ENCODE measurements at places on chromosomes 1 and 21.

- DNase-seq: no peak
These were observed 87.7 kb upstream of the GADD45A start for GRCh38 chr1:67597336-67597735.

DNA sequence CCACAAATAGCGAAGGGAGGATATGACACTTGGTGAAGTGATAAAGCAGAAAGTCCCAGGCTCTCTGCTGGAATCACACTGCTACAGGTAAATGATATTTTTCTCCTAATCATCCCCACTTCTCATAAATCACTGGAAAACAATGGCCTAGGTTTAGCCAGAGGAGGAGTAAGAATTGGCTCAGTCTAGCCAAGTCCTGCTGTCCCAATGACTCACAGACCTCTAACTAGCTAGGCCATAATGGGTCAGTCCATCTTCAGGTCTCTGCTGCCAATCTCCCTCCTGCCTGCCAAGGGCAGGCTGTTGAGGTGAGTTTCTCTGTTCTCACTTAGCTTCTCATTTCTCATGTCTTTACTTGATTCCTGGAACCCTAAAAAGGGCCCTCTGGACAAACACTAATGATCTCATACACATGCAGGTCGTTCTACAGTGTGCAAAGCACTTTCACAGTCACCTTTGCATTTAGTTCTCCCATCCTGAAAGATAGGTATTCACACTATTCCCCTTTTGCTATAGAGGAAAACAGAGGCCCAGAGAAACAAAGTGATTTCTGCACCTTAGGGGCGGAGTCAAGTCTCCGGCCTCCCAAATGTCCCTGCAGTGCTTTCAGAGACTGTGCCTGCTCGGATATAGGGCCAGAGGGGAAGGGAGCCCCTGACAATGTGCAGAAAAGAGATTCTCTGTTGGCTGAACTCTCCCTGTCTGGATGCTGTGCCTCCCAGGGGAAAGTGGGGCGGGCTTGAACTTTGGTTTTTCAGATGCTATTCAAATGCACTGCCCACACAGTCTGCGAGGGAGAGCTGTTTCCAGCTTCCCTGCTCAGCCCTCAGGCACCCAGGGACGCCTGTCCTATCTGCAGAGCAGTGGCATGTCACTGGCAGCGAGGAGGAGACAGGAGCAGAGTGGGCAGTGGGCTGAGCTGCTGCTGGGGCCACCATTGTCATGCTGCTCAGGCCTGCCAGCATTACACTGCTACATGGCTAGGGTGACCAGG, 3.9 kb upstream of the CDK18 start:
- DNase-seq: no peak

GRCh38 chr1:245128381-245129101, 26.2 kb upstream of the KIF26B start:
- DNase-seq: peak; percentile 83

DNA sequence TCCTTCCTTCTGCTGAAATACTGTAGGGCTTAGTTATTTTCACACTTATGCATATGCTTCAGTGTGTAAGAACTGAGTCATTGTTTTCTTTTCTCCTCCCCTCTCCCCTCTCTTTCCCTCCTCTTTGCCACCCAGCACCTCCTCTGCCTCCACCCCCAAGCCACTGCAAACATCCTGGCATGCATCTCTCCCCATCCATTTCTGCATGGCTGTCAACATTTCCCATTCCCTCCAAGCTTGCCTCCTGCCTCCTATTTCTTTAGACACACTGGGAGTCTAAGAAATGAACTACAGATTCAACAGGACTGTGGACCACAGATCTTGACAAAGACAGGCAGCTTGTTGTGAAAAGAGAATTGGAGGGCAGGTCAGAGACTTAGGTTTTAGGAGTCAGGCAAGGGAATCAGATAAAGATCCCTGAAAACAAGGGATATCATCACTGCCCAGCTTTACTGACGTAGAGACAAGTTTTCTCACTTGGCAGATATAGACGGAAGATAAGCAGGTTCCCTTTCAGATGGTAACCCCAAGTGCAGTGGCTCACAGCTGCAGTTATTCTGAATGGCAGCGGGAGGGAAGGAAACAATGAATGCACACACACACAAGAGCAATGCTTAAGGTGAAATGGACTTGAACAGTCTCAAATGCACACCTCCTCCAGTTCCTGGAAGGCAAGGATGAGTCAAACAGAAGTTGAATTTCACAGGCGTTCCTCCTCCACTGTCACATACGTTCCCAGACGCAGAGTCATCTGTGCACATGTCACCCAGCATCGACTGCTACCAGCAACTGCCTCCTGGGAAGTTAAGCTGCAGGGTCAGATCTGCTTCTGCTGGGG, 56.1 kb downstream of the HIVEP3 start:
- no peak for DNase-seq

DNA sequence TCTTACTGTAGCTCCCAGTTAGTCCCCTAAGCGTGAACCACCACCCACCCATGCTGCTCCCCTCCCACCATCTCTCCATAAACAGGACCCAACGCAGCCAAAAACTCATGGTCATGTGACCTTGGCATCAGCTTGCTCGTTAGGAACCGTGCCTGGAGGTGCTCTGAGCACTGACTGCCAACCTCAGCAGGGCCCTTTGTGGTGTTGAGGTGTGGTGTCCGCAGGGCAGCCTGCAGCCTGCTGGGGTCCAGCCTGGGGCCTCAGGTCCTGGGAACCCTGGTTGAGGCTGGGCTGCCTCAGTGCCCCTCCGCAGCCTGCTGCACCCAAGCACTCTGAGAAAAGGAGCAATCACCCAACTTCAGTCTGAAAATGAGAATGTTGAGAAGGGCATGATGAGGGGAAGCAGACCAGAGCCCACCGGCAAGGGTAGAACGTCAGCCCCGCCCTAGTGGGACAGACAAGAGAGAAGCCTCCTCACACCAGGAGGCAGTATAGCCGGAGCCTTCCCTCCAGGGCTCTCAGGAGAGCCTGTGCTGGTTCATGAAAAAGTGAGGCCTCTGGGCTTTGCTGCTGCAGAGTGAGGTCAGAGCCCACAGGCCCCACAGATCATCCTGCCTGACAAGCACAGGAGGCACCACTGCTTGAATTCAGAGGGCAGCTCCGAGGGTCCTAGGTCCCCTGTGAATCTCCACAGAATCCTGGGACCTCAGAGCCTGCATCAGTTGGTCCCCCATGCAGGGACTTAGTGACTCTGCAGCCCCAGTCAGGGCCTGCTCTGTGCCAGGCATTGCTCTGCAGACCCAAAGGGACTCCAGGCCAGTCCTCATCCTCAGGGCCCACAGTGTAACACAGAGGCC, 4.9 kb upstream of the COL6A2 start:
- DNase-seq: no peak

GRCh38 chr1:85475055-85475454, 10.1 kb upstream of the DDAH1 start:
- no peak for DNase-seq

DNA sequence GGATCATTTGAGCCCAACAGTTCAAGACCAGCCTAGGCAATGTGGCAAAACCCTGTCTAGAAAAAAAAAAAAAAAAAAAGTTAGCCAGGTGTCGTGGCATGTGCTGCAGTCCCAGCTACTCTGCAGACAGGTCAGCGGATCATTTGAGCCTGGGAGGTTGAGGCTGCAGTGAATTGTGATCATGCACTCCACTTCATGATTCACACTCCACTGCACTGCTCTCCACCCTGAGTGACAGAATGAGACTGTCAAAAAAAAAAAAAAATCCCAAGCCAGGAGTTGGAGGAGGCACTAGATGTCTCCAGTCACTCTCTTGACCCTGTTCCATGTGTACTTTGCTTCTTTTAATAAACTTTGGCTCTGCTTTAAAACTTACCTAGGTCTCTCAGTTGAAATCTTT, 51.0 kb upstream of the OLFM3 start:
- no peak for DNase-seq

GRCh38 chr1:11535761-11536572, 57.0 kb downstream of the DISP3 start:
- no peak for DNase-seq

DNA sequence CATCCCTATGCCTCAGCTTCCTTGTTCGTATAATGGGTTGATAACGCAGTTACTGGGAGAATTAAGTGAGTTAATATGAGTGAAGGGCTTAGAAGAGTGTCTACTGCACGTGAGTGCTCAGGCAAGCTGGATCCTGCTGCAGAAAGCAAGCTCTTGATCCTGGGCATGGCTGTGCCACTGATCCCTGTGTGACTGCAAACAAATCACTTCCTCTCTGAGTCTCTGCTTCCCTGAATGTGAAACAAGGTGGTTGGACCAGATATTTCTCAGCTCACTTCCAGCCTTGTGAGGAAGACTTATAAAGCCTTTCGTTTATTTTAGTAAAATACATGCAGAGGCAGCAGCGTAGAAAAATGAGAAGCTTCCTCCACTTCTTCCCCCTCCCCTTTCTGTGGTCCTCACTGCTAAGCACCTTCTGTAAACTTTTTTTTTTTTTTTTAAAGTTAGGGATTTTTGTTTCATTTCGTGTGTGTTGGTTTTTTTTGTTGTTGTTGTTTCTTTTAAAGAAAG, 13.8 kb downstream of the PSEN2 start:
- DNase-seq: no peak

- no peak for DNase-seq
These were observed 80.3 kb upstream of the WNT4 start for GRCh38 chr1:22223176-22223575.

DNA sequence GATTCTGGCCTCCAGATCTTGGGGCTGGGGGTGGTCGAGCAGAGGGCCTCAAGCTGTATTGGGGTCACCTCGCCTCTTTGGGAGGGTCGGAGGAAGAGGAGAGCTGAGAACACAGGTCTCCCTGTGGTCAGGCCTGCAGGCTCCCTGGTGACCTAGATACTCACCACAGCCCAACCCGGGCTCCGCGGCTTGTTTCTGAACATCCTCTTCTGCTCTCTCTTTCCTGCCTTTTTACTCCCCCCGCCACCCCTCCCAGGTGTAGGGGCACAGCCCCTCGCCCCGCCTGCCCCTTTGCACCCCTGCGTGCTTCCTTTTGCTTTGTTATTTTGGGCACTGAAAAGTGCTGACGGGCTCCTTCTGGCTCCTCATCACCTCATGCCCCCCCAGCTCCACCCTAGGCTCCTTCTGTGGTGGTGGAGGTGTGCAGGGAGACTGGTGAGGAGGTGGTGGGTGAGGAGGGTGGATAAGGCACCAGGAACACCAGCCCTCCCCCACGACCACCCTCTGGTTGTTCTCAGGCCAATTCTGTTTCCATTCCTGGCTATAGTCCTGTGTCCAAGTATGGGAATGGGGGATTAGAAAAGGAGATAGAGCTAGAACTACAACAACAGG, 10.6 kb upstream of the LINGO4 start:
- peak; percentile 96 for DNase-seq

DNA sequence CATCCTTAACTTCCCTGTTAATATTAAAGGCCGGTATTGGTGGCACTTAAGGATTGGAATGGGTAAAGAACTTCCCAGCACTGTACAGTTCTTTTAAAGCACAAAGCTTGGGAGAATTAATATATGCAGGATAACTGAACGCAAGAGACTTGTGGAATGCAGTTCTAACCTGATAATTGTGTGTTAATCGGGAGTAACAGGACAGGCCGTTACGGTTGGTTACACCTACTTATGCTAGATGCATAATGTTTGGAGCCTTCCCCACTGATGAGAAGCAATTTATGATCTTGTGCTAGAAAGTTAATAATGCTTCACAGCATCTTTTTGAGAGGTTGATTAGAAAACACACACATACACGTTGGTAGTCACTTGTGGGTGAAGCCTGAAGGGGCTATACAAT, 7.0 kb downstream of the CHTOP start:
- no peak for DNase-seq

Data from RPMI8226 (cell line).